ENCODE measurements at places on chromosomes 3 and 15.
A peak's percentile ranks its signal among the peaks of the same experiment; 100 is the strongest.

DNA sequence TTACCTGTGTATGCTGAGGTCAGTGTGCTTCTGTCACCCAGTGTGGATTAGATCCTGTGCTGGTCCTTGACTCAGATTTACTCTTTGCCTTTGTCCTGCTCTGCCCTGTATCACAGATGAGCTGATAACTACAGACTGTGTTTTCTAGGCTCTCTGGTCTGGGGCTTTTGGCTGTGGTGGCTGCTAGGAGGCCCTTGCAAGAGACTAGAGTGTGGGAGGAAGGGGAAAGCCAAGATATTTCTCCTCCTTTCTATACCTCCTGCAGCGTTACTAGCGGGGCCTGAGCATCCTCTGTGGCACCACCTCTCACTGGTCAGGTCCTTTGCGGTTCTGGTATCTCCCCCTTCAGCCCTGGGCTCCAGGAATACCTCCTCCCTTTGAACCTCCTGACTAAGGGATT, 282.3 kb upstream of the TBC1D5 start:
- DNase-seq: no peak

DNA sequence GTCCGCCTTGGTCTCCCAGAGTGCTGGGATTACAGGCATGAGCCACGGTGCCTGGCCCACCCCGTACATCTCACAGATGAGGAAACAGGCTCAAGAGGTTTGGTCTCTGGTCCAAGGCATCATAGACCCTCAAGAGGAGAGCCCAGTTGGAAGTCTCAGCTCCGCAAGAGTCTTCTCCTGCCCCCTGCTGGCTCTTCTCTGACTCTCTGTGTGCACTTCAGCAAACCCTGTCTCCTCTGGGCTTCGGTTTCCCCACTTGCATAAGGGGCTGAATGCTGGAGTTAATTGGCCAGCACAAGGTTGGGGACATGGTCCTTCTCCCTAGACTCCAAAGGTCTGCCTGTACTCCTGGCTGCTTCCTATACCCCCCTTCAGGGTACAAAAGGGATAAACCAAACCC, 3.9 kb downstream of the MST1R start:
- no peak for DNase-seq

- DNase-seq: no peak
These were observed 78.2 kb downstream of the FAIM start for GRCh38 chr3:138686771-138687221.

DNA sequence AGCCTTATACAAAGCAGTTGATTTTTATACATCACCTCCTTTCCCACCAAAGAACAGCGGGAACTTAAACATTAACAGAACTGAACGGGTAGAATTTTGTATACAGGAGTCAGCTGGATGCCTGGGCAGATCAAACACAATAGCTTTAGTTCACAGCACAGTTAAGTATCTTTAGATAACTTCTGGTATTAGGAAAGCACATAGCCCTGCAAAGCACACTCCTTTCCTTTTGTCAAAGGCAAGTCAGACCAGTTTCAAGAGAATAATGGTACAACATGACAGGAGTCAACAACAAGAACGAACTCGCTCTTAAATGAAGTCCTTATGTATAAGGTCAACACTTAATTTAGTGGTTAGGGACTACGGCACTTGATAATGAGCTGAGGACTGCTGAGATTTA, 26.3 kb downstream of the ABCC5 start:
- DNase-seq: no peak

GRCh38 chr3:90091549-90091948, 984.1 kb downstream of the EPHA3 start:
- DNase-seq: peak; percentile 72

- no peak for DNase-seq
These were observed 74.3 kb downstream of the LARS2 start for GRCh38 chr3:45462522-45463265.

- DNase-seq: no peak
These were observed 57.3 kb downstream of the GPR171 start for GRCh38 chr3:151145713-151146070.

- peak; percentile 85 for DNase-seq
These were observed 99.2 kb upstream of the TRPM1 start for GRCh38 chr15:31200735-31201151.

- DNase-seq: no peak
These were observed 186.3 kb downstream of the SATB1 start for GRCh38 chr3:18238746-18239331.

- DNase-seq: no peak
These were observed 13.3 kb upstream of the HHLA2 start for GRCh38 chr3:108283006-108283405.
